ENCODE measurements at places on chromosomes 12 and 14.

- DNase-seq = no peak
Measured at GRCh38 chr12:643475-644302, 19.6 kb downstream of the NINJ2 start.

DNA sequence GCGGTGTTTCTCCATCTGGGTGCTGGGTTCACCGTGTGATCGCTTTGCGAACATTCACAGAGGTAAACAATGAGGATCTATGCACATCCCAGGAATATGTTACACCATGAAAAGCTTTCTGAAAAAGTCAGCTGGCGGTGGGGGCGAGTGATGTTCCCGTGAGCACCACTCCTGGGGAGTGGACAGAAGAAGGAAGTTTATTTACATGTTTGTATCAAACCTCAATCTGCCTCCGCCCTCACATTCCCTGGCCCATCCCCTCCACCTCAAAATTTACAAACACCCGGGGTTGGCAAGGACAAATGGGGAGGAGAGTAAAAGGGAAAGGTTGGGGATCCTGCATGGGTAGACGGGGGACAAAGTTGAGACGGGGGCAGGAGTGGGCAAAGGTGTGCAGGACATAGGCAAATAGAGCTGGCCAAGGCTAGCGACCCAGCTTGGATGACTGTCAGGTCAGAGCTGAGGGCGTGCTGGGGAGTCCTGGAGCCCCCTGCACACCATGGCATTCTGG is 6.9 kb downstream of the TNFRSF1A start:
- DNase-seq = no peak

GRCh38 chr12:130049666-130050065 is 112.6 kb upstream of the FZD10 start:
- DNase-seq = no peak

DNA sequence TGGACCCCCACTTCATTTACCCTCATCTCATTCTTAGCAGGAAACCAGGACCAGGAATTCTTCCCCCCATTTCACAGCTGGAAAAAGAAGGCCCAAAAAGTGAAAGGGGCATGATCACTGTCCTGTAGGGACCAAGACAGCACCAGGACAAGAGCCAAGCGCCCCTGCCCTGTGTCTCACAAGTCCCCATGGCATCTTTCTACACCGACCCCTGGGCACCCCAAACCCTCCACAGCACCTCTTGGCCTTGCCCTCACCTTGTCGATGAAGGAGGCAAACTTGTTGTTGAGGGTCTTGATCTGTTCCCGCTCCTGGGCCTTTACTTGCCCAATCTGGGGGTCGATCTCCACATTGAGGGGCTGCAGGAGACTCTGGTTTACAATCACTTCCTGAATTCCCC is 710 bp downstream of the KRT76 start:
- no peak for DNase-seq

GRCh38 chr14:33642080-33642479 is 308.8 kb downstream of the EGLN3 start:
- no peak for DNase-seq

DNA sequence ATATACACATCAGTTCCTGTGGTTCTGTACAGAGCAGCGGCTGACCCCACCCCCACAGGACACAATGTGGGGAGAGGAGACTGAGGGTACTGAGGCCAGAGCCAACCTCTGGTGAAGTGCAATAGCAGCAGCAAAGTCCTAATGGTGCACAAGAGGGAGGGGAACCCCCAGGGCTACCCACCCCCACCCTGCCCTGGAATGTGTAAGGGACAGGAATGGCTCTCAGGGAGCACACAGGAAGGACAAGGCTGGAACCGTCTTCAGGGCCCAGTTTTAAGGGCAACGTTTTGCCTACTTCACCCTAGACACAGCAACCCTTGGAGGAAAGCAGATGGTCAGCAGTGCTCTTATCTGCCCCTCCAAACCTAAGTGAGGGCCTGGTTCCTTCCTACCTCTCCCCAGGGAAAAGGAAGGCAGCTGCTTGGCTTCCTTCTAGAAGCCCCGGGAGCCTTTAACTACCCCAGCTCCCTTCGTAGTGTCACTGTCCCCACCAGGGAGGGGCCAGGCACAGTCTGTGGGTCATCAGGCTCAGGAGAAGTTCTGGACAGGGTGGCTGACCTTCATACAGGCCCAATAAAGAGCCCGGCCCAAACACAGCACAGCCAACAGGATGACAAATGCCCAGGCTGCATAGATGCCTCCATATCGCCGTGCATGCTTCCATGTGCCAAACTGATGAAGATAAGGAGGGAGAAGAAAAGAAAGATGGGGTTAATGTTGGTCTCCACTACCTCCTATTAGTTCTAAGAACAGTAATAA is 3.0 kb downstream of the PIP4P1 start:
- no peak for DNase-seq

DNA sequence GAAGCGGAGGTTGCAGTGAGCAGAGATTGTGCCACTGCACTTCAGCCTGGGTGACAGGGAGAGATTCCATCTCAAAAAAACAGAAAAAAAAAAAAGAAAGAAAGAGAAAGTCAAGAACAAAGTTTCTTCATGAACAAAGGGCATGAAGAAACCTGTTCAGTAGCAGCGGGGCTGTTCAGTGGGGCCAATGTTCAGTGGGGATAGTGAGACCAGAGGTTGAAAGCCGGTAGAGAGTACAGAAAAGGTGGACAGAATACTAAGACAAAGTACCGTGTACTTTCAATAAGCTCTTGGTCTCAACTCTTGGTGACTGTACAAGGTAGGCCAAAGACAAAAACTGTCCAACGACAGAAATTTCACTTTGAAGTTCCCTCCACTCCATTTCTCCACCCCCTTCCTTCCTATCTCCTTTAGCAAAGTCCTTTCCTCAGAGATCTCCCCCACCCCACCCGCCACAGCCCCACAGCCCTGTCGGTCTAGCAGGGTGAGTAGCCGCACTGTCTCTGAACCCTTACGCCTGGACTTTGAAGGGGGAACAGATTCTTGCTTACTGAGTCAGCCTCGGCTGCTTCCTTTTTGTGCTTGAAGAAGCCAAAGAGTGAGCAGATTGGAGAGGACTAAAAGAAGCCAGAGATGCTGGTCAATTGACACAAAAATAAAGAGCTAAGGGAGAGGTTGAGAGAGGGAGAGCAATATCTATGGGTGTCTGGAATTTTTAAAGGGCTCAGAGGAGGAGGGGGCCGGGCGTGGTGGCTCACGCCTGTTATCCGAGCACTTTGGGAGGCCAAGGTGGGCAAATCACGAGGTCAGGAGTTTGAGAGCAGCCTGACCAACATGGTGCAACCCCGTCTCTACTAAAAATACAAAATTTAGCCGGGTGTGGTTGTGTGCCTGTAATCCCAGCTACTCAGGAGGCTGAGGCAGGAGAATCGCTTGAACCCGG is 44.2 kb upstream of the FOS start:
- no peak for DNase-seq

GRCh38 chr12:5904969-5905368 is 40.1 kb downstream of the ANO2 start:
- DNase-seq = no peak

DNA sequence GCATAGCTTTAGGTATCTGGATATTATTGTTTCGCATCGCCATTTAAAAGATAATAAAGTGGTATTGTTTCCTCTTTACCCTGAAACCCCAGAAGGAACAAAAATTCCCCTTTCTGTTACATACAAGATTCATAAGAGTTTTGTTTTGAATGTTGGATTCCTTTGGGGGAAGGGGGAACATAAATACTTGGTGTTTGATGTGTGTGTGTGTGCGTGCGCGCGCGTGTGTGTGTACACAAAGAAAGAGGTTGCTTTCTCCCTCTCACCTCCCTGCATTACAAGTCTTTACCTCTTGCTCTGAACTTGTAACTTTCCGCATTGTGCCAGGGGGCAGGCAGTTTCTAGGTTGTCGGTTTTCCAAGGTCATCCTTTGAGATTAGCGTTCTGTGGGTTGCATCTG is 76.4 kb downstream of the GPATCH2L start:
- DNase-seq = no peak

DNA sequence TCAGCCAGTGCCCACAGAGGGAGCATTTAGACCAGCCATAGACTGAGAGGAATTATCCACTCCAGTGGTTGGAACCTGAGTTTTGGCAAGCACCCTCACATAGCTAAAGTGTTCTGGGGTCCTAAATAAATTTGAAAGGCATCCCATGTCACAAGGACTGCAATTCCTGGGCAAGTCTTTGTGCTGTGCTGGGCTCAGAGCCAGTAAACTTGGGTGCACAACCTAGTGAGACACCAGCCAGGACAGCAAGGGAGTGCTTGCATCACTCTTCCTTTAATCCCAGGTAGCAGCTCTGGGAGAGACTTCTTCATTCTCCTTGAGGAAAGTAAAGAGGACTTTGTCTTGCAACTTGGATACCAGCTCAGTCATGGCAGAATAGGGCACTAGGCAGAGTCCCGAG is 142.0 kb upstream of the FSCB start:
- no peak for DNase-seq

DNA sequence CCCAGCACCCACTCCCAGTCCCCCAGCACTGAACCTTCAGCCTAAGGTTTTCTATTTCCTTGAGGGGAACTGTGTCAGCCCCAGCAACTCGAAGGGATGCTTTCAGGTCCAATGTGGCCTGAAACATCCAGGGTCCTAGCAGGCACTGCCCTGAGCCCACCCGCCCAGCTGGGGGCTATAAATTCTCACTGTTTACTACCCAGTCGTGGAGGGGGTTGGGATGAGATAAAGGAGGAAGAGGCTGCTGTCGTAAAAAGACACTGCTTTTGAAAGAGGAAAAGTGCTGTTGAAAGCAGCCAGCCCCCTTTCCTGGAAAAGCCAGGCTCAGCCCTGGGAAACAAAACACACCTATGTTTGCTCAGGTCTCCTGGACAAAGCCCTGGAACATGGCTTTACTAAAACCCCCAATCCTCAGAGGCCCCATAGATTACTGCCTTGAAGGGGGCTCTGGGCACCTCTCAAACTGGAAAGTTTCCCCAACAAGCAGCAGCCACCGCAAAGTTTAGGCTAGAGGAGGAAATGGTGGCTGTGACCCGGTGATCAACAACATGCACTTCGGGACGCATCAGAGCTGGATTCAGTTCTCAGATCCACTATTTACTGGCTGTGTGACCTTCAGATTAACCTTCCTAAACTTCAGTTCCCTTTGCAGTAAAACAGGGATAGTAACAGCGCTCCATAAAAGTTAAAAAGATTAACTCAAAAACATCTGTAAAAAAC is 51.0 kb downstream of the ACTN1 start:
- no peak for DNase-seq

GRCh38 chr14:76844223-76844622 is 18.0 kb downstream of the LRRC74A start:
- DNase-seq = peak; percentile 68

GRCh38 chr12:123732251-123732650 is 20.1 kb downstream of the ATP6V0A2 start:
- no peak for DNase-seq

GRCh38 chr14:83798421-83798820 is 1731.5 kb upstream of the FLRT2 start:
- no peak for DNase-seq

GRCh38 chr12:101257357-101257756 is 22.5 kb upstream of the UTP20 start:
- DNase-seq = no peak

DNA sequence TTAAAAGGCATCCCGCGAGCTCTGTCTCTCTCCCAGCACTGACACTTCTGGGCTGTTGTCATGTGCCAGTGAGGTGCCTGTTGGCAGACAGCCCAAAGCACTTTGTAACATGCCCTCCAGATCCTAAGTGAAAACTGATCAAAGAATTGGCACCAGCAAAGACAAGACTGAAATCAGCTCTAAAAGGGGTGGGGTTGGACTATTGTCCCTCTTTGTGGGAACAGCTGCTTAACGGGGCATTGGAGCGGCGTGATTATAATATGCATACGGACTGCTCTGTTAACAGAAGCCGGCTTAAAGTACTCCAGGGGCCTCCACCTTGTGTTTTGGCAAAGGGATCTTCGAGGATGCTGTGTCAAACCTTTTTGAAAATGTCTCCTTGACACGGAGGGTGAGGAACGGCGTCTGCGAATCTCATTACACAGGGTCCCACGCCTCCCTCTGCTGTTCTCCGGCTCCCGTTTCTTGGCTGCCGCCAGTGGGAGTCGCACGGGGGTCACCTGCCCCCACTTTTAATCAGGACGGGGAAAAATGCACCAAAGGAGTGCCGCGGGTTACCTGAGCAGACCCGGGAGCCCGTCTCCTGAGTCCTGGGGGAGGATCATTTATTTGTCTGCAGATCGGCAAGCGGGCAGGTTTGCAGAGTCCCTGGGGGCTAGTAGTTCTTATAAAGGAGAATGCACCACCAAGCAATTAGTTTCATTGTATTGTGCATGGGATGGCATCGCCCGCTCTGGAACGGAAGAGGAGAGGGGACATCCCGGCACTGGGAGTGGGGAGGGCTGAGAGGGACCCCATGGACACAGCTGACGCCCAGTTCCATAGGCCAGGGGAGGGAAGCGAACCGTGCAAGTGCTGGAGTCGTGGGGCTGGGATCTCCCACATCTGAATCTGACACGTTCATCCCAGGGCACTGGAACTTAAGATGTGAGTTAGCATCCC is 44.3 kb downstream of the SPRING1 start:
- DNase-seq = no peak

DNA sequence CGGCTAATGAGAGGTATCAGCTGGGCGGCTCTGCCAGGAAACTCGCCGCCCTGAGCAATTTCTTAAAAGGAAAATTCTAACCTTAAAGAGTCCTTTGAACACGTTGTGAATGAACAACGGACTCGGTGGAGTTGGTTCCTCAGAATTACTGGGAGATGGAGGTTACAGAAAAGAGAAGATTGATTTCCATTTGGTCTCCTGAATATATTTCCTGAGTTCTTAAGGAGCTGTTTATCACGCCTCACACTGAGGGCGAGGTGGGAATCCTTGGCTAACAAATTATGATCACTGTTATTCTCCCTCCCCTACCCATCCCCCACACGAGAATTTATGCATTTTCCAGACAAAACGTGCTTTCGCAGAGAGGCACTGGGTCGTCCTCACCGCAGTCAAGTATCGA is 194.5 kb upstream of the C14orf180 start:
- DNase-seq = no peak

- DNase-seq = no peak
Measured at GRCh38 chr12:94020335-94020734, 128.0 kb upstream of the PLXNC1 start.

DNA sequence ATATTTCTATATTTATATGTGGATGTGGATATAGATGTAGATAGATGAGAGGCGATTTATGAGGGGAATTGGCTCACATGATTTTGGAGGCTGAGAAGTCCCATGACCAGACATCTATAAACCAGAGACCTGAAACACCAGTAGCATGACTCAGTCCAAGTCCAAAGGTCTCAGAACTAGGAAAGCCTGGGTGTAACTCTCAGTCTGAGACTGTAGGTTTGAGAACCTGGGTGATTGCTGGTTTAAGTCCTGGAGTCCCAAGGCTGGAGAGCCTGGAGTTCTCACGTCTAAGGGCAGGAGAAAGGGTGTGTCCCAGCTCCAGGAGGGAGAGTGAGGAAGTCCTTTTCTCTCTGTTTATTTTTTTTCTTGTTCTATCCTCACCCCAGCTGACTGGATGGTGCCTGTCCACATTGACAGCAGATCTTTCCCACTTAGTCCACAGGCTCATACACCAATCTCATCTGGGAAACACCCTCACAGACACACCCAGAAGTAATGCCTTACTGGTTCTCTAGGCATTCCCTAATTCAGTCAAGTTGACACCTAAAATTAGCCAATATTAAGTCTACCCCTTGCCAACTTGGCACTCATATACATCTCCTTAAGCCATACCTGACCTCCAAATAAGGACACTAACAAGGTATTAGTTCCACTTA is 45.4 kb downstream of the EMP1 start:
- no peak for DNase-seq

GRCh38 chr14:35938770-35939169 is 112.6 kb downstream of the BRMS1L start:
- DNase-seq = no peak

Measured in common myeloid progenitor, CD34-positive (primary cell).